Fibroblast of pulmonary artery (primary cell): ENCODE measurements at places on chromosomes 1 and 21.

GRCh38 chr1:228401782-228402640 is 4.6 kb downstream of the TRIM11 start:
- DNase-seq: no peak

DNA sequence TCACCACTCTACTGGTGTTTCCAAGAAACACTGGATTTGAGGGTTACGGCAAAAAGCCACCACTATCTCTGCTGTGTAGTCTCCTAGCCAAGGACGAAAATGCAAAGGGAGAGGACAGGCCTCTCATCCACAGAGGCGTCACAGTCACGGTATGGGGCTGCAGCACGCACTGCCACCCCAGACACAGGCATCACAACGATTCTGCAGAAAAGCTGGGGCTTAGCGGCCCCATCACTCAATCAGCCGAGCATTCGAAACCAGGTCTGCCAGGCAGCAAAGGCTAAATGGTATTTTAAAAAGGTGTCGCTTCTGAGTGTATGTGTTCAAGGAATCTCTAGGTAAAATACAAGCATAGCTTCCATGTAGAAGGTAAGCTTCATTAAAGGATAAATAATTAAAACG is 1.4 kb downstream of the RIPK4 start:
- DNase-seq: no peak

DNA sequence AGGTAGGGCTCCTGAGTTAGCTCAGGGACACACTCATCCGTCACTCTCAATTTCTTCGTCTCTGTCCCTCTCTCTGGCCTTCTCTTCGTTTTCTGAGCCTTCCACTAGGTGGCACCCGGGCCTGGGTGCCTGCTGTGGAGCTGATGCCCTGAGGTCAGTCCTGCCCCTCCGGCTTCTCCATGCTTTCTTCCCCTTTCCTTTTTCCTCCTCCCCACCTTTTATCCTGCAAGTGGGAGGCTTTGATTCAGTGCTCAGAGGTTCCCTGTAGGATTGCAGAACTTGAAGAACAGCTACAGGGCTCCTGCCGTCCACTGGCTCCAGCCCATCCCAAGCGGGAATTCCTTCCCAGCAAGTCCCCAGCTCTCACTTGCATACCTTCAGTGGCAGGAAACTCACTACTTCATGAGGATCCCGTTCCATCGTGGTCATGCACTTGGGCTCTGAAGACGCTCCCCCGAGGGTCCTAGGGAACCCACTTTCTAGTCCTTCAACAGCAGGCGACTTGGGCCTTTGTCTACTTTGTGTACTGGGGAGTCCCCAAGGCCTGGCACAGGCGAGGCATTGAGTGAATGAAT is 45.6 kb downstream of the SRRM1 start:
- DNase-seq: peak; percentile 78

- DNase-seq: no peak
Observed at GRCh38 chr1:160363951-160364735, 2.7 kb upstream of the NHLH1 start.

GRCh38 chr1:230424391-230425251 is 1.5 kb downstream of the PGBD5 start:
- DNase-seq: no peak

- DNase-seq: no peak
Observed at GRCh38 chr1:232987046-232987773, 36.8 kb downstream of the NTPCR start.

DNA sequence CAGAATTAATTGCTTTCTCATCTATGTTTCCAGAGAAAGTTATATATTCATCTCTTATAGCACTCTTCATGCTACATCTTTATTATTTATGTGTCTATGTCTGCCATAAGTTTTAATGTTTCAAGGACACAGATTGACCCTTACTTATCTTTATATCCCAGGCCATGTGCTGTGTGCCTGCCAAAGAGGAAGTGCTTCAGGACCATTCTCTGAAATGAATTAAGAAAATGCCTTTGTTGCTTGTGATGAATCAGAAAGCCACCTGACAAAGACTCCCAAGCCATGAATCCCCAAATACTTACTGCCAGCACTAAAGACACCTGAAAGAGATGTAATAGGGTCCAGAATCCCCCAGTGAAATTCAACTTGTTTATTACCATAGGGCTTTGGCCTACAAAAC is 342.1 kb upstream of the C1orf87 start:
- no peak for DNase-seq

DNA sequence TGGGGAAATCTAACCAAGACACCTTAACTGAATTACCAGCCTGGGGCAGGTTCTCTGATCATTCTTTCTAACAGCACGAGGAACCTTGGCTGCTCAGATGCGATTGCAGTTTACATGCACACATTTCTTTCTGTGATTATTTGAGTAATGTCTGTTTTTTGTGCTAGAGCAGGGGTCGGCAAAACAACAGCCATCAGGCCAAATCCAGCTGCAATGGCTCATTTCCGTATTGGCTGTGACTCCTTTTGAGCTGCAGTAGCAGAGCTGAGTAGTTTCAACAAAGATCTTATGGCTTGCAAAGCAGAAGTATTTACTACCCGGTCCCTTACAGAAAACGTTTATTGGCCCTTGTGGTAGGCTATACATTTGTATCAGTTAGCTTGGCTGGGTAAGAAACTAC is 37.1 kb downstream of the ZBTB18 start:
- no peak for DNase-seq

DNA sequence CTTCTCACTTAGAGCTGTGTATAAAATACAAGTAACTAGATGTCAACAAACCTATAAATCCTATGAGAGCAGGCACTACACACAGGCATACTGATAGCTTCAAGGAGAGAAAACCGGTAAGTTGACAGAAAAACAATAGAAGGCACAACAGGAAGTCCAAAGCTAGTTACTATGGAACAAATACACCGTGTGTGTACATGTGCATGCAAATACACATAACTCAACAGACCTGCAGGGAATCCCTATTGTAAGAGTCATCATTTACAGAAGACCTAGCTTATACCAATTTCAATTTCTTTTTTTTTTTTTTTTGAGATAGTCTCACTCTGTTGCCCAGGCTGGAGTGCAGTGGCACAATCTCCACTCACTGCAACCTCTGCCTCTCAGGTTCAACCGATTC is 26.3 kb downstream of the JAK1 start:
- peak; percentile 43 for DNase-seq

- DNase-seq: peak; percentile 1
Observed at GRCh38 chr1:14571810-14572767, 26.4 kb upstream of the KAZN start.

DNA sequence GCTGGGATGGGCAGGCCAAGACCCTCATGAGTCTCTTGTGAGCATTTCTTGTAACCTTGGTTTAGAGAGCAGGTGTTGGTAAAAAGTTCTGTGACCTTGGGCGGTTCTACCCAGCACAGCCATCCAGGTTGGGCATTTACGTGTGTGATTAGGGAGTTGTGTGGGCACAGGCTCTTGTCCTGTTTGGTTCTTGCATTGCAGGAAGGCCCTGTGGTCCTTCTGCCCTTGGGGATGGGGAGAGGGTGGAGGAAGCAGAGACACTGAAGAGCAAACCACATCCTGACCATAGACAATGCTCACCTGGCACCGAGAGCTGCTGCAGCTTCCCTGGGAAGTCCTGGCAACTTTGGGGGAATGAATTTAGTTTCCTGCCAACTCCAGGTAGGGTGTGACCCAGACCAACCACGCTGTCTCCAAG is 25.6 kb downstream of the RNF187 start:
- DNase-seq: no peak

DNA sequence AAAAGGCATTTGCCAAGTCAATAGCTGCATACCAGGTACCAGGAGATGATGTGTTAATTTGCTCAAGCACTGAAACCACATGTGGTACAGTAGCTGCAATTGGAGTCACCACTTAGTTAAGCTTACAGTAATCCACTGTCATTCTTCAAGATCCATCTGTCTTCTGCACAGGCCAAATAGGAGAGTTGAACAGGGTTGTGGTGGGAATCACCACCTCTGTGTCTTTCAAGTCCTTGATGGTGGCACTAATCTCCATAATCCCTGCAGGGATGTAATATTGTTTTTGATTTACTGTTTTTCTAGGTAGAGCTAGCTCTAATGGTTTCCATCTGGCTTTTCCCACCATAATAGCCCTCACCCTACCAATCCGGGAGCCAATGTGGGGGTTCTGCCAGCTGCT is 91.9 kb downstream of the FCRL5 start:
- no peak for DNase-seq

- no peak for DNase-seq
Observed at GRCh38 chr1:170097449-170097948, 23.0 kb upstream of the KIFAP3 start.

DNA sequence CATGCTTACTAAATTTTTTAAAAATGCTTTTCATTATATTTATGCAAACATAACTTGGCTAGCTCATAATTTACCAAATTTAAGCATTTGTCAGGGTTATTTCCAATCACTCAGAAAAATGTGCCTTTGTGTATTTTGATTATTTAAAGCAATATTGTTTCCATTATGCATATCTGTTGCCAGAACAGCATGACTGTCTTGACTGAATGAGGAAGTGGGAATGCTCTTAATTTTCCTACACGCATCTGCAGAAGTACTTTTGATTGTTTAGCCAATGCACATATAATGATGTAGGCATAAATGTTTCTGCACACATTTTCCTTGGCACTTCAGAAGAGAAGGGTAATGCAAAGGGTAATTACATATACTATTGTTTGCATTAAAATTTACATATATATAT is 92.5 kb upstream of the ADGRL2 start:
- DNase-seq: no peak

- peak; percentile 56 for DNase-seq
Observed at GRCh38 chr1:233295237-233295974, at the start of gene PCNX2. Gene PCNX2, minus strand, starts transcription at chr1:233295725. Its CDS starts 247 bp downstream, at chr1:233295478.

DNA sequence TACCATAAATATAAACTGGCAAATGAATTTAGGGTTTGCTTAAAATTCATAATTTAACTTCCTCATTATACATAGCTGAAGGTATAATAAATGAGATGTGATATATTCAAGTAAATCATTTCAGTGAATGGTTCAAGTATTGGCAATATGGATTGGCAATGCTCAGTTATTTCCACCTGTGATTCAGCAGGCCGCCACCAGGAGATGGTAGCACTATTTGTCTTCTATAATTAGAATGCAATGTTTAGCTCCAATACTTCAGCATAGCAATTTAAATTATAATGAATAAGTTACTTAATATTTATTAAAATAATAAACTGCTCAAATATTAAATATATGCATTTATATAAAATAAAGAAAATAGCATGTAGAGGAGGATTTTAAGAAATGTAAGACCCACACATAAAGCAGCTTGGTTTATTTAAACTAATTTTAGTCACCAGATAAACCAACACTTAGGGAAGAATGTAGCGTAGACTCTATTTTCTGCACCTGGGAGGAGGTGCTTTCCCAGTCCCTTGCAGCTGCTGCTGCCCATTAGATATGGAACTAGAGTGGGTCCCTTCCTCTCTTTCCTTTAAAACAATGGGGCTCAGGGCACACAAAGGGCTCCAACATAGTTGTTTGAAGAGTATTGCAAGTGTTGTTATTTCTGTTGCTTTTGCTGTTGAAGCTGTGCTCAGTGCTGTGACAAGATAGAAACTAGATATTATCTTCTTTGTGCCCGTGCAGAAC is 62.1 kb downstream of the PLPPR4 start:
- DNase-seq: peak; percentile 1

DNA sequence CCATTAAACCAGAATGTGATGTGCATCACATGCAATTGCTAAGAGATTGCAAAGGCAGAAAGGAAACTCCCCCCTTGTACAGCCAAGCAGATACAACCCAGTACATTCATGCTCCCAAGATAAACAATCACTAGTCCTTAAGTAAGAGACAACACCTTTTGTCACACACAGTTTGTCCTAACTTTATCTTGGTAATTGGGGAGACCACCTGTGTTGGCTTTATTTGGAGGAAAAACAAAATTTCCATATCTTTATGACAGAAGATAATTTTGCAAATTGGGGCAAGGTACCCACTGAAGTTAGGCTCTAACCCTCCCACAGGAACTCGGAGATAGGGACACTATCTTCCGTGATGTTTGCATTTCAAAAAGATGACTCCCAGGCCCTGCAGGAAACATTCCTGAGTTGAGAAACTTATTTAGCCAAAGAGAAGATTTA is 175.0 kb upstream of the TNR start:
- no peak for DNase-seq

- peak; percentile 40 for DNase-seq
Observed at GRCh38 chr1:155006601-155007101, 4.0 kb downstream of the ZBTB7B start.

DNA sequence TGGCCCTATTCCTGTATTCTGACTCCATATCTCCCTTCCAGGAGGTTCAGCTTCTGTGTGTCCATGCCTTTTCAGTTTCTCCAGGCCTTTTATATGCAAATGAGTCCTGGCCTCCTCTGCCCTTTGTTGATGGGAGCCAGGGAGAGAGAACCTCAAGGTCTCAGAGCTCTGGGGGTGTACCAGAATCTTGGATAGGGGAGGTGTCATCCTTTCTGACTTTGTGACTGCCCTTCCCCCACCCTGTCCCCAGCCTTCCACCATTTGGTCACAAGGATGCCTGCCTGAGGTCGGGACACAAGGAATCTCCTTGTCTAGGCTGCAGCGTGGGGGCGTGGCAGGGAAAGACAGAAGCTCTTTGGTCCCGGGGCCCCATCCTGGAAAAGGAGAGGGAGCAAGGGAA is 18.6 kb downstream of the LURAP1 start:
- DNase-seq: no peak

GRCh38 chr1:42172381-42173133 is 8.0 kb upstream of the GUCA2A start:
- DNase-seq: no peak

GRCh38 chr1:41496080-41497055 is 11.9 kb upstream of the EDN2 start:
- DNase-seq: peak; percentile 92

DNA sequence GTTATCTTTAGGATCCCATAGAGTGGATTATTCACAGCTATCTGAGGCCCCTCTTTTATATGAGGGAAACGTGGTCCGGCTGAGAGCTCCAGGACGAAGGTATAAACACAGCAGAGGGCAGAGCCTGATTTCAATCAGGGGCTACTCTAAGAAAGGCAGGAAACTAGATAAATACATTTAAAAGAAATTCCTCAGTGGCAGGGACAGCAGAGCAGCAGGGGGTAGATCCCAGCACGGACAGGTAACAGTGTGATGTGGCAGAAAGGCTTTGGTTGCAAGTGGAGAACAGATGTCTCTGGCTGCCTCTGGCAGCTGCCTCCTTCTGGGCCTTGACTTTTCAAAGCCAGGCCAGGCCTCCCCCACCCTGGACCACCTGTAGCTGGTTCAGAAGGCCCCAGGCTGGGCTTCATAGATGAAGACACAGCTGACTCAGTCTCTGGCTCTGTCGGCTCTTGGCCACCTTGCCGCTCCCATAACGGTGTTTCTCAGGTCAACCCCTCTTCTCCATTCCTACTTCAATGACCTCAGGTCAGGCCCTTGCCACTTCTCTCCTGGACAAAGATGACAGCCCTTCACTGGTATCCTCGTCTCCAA is 43.8 kb downstream of the FAM78B start:
- DNase-seq: no peak
